ENCODE measurements at places on chromosomes 6 and 20.

- DNase-seq: peak; percentile 99
Observed at GRCh38 chr20:47317127-47317895, 39.2 kb downstream of the ZMYND8 start.

DNA sequence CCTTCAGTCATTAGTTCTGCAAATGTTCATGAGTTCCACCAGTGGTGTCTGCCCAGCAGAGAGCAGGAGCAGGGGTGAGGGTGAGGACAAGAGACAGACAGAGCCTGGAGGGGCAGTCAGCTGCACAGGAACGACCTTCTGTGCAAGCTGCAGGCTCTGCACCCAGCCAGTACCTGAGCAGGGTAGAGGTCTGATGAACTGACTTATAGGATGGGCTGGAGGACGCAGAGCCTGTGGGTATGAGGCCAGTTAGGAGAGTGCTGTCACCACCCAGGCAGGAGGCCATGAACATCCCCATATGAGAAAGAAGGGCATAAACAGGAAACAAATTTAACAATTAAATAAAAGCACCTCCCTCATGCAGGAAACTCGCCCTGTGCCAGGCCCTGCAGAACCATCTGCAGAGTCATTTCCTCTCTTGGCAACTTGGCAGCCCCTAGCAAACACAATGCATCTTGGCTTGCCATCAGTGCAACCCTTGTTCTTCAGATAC, 17.9 kb downstream of the C6orf15 start:
- no peak for DNase-seq

DNA sequence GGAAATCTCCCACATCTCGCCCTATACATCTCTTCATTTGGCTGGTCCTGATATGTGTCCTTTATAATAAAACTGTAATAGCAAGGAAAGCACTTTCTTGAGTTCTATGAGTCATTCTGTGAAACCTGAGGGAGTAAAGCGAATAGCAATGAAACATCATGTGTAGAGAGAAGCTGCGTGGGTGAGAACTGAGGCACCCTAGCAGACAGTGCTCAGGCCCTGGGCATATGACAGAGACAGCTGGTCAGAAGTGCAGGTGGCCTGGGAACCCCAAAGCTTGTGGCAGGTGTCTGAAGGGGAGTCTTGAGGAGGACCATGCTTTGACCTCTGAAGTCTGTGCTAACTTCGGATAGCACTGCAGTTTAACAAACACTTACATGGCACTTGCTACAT, 1.3 kb upstream of the BLOC1S5 start:
- no peak for DNase-seq

- DNase-seq: peak; percentile 11
Observed at GRCh38 chr6:82507112-82507511, 143.5 kb downstream of the TPBG start.

DNA sequence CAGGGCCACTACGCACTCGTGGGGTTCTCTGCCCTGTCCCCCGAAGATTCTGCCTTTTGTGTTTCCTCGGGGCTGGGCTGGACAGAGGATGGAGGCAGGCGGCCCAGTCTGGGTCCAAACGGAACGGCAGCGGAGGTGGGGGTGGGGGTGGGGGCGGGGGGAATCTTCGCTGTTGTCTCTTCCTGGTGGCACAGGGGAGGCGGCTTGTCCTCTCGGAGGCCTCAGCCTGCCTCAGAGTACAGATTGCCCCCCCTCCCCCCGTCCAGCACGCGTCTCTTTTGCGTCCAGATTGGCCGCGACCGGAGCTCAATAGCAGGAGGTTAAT, 1.4 kb upstream of the INSM1 start:
- DNase-seq: no peak

- no peak for DNase-seq
Observed at GRCh38 chr20:15642109-15642508, 931.1 kb downstream of the KIF16B start.

- no peak for DNase-seq
Observed at GRCh38 chr6:91719414-91719813, 1132.5 kb upstream of the MAP3K7 start.

DNA sequence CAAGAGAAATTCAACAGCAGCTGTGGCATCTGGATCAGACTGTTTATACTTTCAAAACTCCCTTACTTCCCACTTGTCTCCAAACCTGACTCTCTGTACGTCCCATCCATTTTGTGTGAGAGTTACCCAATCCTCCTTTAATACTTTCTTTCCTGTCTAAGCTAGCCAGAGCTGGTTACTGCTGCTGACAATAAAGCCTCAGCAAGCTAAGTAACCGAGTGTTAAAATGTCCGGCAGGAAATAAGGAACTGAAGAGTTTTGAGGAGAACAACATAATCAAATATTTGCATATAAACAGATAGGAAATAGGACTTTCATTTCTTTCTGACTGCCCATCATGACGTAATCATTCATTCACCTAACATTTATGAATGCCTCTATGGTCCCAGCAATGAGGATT, 11.6 kb downstream of the TMEM30A start:
- no peak for DNase-seq

- DNase-seq: no peak
Observed at GRCh38 chr6:95545226-95545625, 32.1 kb upstream of the MANEA start.

- no peak for DNase-seq
Observed at GRCh38 chr6:10310330-10310653, 104.6 kb downstream of the TFAP2A start.

- DNase-seq: peak; percentile 28
Observed at GRCh38 chr6:147738516-147739162, 230.1 kb downstream of the SAMD5 start.

DNA sequence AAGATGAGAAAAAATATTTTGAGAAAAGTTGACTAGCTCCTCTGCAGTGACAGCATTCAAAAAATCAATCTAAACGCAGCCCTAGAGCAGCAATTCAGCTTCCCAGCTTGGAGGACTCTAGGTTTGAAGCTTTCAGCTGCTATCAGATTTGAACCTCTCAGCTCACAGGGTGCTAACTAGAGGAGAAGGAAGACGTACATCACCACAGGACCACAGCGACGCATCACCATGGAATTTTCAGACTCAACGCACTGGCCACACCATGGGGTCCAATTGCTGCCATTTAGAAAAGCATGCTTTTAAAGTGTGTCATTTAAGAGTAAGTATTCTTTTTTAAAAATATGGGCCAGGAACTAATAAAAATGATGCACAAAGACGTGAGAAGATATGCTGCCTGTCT, 45.0 kb upstream of the FUCA2 start:
- DNase-seq: peak; percentile 97

DNA sequence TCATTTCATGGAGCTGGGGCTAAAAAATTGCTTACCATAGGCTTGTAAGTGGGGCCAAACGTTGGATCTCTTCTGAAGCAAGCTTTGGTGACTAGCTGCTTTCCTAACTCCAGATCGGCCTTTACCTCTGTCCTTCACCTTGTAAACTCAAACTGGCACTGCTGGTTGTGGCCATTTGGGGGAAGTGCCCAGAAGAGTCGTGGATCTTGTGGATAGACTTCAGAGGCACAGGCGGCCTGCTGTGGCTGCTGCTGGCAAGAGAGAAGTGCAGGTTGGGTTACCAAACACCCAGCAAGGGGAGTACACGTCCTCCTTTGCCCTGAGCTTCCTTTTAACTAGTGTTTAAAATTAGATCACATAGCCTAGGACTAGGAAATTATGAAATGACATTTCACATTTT, 36.8 kb upstream of the KLHL31 start:
- no peak for DNase-seq

GRCh38 chr6:92534109-92534508, 885.2 kb downstream of the EPHA7 start:
- no peak for DNase-seq

- DNase-seq: no peak
Observed at GRCh38 chr6:138797806-138798446, 2.0 kb downstream of the ECT2L start.

- DNase-seq: no peak
Observed at GRCh38 chr20:59365611-59366285, 65.3 kb downstream of the EDN3 start.

- peak; percentile 81 for DNase-seq
Observed at GRCh38 chr6:28606424-28607391, 81.0 kb downstream of the GPX5 start.

GRCh38 chr20:5146871-5147592, 20.2 kb downstream of the CDS2 start:
- DNase-seq: no peak

DNA sequence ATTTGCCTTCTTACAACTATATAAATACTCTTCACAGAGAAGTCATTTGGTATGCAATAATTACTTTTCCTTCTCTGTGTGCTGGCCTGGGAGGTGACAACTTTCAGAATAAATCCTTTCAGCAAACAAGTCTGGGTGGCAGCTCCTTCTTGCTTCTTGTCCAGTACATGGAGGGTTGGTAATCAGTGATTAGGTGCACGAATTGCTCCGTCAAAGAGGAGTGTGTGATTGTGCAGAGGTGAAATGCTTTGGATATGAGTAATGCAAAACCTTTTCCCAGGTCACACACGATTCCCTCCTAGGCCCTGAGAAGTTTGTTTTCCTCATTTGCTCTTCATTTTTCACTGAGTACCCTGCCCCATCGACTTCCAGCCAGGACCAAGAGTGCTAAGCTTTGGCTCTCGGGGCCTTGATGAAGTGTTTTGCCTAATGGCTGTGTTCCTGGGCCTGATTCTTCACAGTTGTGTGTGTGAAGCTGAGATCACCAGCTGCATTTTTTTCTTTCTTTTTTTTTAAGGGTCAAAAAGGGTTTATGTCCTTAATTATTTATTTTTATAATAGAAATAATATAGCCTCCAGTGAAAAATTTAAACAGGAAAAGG, 216.5 kb downstream of the ZMYND8 start:
- no peak for DNase-seq

GRCh38 chr6:134358320-134358719, 40.4 kb upstream of the SGK1 start:
- DNase-seq: no peak

DNA sequence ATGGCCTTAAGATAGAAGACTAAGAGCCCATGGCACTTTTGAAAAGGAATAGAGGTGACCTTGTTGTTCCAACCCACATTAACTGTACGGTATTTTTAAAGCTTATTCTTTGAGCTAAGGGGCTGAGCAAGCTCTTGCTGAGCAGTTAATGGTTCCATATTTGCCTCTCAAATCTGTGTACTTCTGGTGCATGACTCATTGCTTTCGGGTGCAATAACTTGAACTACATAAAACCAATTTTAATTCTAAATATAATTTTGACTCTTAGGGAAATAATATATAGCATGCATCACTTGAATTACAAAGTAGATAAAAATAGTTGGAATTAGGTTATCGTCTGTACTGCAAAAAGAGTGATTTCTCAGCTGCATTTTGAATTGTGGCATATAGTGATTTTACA, 348.1 kb upstream of the CITED2 start:
- peak; percentile 24 for DNase-seq

DNA sequence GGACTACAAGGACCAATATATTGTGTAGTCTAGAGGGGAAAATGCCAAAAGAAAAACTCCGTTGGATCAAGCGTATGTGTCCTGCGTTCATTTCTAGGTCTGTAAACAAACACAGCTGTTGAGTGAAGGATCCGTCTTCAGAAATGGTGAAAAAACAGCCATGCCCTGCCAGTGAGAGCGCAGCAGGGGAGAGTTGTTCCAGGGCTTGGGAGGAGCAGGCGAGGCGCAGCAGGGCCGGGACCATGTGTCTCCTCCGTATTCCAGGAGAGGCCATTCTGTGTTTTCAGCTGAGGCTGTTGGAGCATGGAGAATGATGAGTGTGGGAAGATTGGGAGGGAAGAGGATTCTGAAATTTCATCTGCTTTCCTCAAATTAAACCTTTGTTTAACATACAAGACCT, 38.0 kb downstream of the BMP6 start:
- DNase-seq: no peak

GRCh38 chr20:61977419-61977786, 88.3 kb downstream of the TAF4 start:
- no peak for DNase-seq

DNA sequence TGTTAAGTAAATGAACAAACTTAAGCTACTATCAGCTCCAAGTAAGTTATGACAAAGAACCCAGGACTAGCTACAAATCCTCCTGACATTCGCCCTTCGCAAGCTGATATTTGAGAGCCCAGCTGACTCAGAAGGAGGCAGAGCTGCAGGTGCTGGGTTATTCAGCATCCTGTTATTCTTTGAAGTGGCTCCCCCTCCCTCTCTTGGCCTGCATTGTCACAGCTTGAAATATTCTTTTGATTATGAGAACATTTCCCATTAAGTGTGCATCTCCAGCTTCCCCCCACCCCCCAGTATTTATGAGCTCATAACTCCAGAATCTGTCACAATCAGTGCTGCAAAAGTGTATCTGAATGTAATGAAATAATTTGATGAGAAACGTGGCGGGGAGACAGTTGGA, 78.8 kb upstream of the RALY start:
- DNase-seq: peak; percentile 92

DNA sequence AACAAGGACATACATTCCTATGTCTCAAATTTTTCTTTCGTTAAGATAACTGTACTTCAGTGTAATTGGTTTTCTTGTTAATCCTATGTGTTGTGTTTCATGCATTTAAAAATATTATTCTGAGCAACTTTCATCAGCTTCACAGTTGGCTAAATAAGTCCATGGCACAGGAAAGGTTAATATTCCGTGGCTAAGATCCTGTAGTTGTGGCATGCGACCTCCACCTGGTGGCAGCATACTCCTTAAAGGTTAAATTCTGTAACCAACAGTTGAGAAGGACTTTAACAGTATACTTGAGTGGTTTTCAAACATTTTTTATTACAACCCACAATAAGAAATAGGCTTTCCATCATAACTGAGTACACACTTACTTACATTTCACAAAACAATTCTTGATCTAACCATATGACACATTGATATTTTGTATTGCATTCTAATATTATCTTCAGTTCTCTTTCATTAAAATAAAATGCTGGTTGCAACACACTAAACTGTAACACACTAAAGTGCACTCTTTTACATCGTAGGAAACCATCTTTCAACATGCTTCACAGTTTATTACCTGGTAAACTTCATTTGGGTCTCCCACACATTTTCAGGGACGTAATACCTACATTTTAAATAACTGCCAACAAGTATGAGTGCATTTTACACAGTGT, 118.3 kb downstream of the SLX4IP start:
- peak; percentile 86 for DNase-seq

GRCh38 chr6:23620911-23621401, 505.1 kb upstream of the NRSN1 start:
- peak; percentile 46 for DNase-seq

All from astrocyte of the spinal cord (primary cell).